Mammary epithelial cell (primary cell): ENCODE measurements at places on chromosomes 5 and 9. TPM values are rescaled to one million over a fixed set of nuclear protein-coding genes. Genes with fewer than 3 reads are reported as not detected.

DNA sequence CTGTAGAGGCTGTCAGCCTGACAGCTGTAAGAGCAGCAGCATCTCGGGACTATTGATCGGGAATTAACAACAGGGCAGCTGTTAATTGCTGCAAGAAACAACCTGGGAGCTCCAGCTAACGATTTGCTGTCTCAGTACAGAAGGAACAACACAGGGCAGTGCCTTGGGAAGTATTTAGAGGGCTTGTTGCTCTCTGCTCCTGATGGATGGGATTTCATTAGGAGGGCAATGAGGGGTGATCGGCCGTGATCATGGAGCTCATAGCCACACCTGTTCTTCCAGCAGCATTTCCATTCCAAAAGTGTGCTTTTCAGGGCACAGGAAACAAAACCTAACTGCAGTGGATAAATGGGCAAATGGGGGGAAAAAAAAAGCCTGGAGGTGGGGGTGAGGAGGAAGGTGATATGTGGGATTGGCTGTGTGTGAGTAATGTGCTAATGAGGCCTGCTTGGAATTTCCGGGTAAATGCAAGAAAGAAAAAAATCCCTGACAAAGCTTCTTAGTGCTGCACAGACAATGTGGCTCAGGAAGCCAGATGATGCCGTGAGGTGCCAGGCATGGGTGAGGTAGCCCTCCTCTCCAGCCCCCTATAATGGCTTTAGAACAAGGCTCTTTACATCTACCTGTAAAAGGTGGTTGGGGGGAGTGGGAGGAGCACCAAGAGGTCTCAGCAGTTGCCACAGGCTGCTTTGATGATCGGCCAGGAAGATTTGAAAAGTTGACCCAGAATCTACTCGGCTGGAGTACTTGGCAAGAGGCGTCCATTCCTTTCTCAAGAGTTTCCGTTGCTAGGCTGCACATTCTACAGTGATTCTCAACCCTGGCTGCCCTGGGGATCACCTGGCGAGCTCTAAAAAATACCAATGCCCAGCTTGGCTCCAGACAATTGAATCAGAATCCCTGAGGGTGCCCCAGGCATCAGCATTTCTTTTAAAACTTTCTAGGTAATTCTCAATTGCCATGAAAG is 139.5 kb upstream of the KLF9 start:
- peak; percentile 80 for DNase-seq

GRCh38 chr5:96517295-96517694 is 84.2 kb upstream of the PCSK1 start:
- DNase-seq, result no peak

GRCh38 chr5:37165761-37166160 is 83.4 kb downstream of the CPLANE1 start:
- DNase-seq, result no peak

DNA sequence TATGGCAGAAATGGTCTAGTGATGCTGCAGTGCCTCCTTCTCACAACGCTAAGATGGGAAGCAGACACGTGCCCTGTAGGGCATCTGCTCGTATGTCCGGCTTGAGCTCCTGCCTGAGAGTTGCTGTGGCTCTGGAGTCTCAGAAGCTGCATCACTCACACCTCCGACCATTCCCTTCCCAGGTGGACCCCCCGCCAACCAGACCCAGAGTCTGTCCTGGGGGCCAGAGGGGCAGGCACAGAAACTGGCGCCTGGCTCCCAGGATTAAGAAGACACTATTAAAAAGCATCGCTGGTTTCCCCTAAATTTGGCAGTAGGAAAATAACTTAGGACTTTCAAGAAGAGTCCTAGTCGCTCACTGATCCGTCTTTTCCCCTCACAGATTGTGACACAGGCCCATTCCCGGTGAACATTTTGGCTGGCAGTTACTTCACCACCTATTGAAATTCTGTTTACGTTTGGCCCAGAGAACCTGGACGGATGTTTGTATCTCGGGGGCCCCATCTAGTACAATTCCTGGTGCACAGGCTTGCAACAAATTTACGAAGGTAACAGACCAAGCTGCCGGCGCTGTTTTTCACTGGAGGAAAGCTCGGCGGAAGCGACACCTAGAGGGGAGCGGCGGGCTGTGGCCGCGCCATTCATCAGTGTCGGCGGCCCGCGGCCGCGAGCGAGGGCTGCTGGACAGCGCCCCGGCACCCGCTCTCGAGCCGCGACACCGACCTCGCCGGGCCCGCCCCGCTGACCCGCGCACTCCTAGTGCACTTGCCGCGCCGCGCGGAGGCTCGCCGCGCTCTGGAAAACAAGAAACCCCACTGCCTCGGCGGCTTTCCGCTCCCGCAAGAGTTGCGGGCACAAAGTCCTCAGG is 1.6 kb downstream of the FSTL4 start:
- DNase-seq, result peak; percentile 47

DNA sequence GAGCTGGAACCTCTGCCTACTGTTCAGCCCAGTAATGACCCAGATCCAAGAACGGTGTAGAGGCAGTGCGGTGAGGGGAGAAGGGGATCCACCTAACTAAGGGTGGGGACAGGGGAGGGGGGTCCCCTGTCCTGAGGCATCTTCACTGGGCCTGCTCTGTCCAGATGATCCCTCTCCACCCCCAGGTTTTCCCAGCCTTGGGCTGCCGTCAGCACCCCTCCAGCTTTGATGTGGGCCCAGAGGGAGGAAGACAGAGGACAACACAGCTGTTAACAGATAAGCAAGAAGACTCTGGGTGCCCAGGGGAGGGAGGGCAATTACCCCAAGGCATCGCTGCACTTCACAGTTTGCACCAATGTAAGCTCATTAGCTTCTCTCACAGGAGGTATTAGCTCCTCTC is 19.3 kb downstream of the BICD2 start:
- no peak for DNase-seq

DNA sequence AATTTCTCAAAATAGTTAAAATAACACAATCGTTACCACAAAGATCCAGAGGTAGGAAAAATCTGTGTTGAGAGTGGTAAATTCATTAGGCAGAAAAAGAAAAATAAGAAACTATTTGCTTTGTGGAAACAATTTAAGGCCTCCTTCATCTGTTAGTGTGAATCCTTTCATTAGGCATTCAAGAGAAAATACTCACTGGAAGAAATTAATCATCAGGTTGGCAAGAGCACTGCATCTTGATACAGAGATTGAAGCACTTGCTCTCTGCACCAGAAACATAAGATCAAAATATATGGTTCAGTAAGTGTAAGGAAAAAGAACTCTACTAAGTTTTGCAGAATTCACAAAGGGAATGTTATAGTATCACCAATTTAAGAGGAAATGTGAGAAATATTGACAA is 44.4 kb downstream of the TTC39B start:
- DNase-seq, result no peak

The SPINK6 gene
- total RNA-seq, result 4.8 TPM
